T-cell (primary cell): ENCODE measurements at places on chromosomes 6 and 20.

- no peak for DNase-seq
Observed at GRCh38 chr6:147390909-147391536, 117.5 kb upstream of the SAMD5 start.

- DNase-seq, result no peak
Observed at GRCh38 chr20:21456207-21456606, 57.7 kb downstream of the NKX2-2 start.

GRCh38 chr20:58688840-58689239, 3.8 kb upstream of the NPEPL1 start:
- no peak for DNase-seq

- no peak for DNase-seq
Observed at GRCh38 chr6:119894811-119895210, 545.2 kb upstream of the MAN1A1 start.

DNA sequence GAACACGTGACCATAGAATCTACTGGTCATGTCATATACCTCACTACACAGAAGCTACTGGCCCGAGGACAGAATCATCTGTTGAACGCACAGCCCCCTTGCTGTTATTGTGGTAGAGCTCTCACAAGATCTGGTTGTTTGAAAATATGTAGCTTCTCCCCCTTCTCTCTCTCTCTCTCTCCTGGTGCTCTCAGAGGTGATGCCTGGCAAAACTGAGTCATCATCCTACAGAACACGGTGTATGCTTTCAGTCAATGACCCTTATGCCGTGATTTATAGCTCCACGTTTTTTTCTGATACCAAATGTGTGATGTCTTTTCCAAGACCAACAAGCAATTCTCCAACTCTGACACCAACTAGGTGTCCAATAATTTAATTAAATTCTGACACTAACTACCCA, 13.0 kb upstream of the RBM24 start:
- DNase-seq, result no peak

- DNase-seq, result no peak
Observed at GRCh38 chr6:166774770-166775169, 147.7 kb upstream of the RPS6KA2 start.

GRCh38 chr6:139522511-139523220, 148.2 kb upstream of the CITED2 start:
- DNase-seq, result no peak

GRCh38 chr6:109299776-109300564, 82.3 kb downstream of the CD164 start:
- no peak for DNase-seq

GRCh38 chr6:111952821-111953540, 79.7 kb upstream of the FYN start:
- DNase-seq, result no peak

GRCh38 chr6:53335224-53335994, 13.3 kb downstream of the ELOVL5 start:
- DNase-seq, result peak; percentile 78

- no peak for DNase-seq
Observed at GRCh38 chr6:24078200-24078599, 47.8 kb upstream of the NRSN1 start.

DNA sequence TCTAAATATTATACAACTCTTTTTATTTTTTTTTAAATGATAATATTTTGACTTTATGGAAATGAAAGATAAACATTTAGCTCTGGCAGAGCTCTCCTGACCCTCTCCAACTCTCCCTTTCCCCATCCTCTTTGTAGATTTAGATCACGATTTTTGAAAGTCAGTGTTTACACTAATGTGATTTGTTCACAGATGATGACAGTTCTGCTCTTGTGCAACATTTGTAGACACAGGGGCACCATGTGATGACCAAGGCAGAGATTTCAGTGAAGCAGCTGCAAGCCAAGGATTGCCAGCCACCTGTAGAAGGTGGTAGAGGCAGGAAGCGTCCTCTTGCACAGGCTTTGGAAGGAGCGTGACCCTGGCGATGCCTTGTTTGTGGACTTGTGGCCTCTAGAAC, 483.2 kb downstream of the QKI start:
- DNase-seq, result no peak

DNA sequence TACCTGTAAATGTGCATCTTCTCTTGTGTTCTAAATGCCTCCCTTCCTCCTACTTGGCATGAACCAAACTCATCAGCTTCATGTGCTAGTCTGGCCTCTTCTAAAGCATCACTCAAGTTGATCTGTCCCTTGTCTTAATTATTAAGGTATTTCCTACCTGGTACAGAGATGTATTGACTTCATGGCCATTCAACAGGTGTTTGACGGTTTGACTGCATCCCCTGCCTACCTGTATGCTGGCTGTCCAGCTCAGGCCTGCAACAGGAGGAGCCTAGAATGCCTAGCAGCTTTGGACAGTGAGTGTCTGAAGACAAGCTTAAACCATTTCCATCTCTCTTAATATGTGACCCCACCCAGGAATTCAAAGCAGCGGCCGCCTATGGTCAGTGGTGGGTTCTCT, 24.6 kb downstream of the RIN2 start:
- no peak for DNase-seq

DNA sequence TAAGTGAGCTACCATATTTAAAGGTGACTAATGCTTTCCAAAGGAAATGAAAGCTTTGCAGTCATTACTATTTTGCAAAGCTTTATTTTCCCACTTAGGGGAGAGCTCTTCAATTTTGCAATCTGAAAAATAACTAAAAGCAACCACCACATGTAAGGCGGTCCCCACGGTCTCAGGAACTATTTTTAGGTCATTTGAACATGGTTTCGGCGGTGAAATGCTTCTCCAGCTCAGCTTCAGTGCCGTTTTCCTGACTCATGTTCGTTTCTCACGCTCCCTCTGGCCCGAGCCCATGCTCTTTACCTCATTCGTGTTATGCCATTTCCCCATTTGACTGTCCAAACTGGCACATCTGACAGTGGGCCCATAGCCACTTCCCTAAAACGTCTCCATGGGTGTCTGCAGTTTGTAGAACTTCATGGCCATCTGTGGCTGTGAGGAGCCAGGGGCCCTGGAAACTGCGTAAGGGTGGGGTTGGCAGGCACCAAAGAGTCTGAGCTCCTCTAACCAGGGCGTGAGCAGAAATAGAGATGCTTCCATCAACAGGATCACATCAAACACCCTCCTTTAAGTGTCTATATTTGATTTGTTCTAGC, 46.5 kb downstream of the ADTRP start:
- no peak for DNase-seq

- DNase-seq, result no peak
Observed at GRCh38 chr6:85551264-85551663, 42.4 kb downstream of the SNX14 start.

DNA sequence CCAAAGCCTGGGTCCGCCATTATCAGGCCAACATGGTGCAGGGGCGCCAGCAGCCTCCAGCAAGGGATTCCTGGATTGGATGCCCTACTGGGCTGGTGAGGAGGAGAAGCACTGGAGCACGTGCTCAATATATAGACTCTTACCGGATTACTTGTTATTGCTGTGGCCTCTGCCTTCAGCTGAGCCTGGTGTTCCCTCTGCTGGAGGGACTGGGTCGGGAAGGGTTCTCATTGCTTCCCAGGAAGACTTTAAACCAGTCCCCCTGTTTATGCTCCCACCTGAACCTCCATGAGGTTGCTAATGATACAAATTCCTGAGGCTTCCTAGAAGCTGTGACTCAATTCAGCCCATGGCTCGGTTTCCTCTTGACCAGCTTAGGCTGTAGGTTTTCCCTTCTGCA, 186.7 kb upstream of the ARID1B start:
- DNase-seq, result no peak

- no peak for DNase-seq
Observed at GRCh38 chr20:46985250-46985649, 90.6 kb downstream of the EYA2 start.

DNA sequence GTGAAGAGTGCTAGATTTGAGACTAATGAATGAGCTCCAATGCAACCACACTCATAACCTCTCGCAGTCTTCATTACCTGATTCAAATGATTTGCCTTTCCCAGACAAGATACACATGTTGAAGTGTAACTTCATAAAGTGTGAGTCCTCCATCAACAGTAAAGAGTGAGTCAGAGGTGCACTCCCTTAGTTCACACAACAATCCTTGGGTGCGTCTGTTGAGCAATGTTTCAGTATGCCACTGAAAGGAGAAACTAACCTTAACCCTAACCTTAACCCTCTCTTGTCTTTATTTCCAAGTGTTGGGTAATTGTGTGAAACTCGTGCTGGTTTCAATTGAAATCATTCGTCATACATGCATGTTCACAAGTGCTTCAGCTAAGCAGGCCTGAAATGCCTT, 21.0 kb upstream of the RIN2 start:
- DNase-seq, result no peak

DNA sequence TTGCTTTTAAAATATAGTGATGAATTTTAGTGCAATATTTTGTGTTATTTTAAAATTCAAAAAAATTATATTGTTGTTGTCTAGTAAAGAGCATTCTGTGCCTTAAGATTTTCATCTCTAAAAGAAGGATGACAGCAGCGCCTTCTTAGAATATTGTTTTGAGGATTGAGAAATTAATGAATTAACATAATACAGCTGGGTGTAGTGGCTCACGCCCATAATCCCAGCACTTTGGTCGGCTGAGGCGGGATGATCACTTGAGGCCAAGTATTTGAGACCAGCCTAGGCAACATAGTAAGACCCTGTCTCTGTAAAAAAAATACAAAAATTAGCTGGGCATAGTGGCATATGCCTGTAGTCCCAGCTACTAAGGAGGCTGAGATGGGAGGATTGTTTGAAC, 6.8 kb downstream of the TIAM2 start:
- no peak for DNase-seq
